ENCODE measurements at places on chromosomes 11 and 22.

DNA sequence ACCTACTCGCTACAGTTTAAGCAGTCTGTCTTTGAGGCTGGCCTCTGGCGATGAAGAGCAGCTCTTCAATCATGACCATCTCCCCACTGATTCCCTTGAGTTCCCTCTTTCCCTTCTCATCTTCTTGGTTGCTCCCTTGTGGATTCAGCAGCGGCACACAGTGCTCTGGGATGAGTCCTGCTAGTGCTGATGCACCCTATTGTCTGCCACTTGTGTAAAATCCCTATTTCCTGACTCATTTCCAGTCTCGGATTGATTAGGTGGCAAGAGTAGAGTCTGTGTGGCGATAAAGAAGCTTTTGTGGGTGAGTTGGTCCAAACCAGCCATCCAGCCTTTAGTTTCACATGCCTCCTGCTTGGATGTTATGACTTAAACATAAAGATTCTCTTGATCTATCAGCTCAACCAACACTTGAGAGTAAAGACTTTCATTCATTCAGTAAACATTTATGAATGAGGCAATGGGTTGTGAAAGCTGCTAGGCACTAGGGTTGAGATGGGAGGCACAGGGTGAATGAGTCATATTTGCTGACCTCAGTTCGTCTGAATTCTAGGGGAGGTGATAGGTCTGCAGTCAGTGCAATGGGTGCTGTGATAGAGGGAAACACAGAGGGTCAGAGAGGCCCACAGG, 219.4 kb upstream of the RAG2 start:
- DNase-seq = peak; percentile 7

- DNase-seq = no peak
Measured at GRCh38 chr11:19117760-19118097, 761 bp downstream of the ZDHHC13 start.

DNA sequence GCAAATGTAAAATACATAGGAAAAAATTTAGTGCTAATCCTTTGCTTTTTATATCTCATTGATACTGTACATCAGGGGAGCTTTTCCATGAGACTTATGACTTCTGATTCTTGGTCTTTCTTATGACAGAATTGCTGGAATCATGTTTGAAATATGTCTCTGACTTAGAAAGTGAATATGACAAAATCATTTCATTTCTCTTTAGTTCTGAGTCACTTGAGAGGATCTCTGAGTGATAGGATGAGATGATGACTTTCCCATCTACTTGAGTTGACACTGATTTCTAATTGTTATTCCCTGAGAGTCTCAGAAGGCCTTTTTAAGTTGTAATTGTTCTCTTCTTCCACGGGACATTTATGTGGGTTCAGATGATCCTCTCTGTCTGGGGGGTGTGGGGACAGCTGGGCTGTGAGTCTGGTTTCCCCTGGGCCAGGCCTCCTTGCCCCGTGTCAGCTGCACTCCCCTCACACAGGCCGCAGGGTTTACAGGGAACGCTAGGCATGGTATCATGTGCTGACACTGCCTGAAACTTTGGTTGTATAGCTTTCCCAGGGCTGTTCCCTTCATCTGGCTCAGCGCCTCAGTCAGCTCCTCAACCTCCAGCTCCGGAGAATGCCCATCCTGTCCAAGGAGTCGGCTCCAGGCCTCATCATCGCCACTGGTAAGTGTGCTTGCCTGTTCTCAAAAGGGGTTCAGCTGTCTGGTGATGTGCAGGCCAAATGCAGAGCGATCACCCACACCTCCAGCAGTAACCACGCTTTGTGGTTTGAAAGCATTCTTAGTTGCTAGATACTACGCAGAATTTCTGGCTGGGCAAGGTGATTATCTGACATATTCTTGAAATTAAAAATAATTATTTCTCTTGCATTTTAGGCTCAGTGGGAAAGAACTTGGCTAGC, 69.5 kb upstream of the SORL1-AS1 start:
- no peak for DNase-seq

DNA sequence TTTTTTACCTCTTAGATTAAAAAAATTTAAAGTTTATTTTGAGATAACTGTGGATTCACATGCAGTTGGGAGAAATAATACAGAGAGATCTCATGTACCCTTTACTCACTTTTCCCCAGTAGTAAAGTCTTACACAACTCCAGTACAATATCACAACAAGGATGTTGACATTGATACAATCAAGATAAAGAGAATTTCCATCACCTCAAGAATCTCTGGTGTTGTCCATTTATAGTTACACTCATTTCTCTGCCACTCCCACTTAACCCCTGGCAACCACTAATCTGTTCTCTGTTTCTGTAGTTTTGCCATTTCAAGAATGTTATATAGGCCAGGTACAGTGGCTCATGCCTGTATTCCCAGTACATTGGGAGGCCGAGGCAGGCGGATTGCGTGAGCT, 10.5 kb upstream of the ZBED5 start:
- no peak for DNase-seq

GRCh38 chr11:60844045-60844869, 2.3 kb downstream of the CCDC86 start:
- DNase-seq = peak; percentile 13
